HTR-8/SVneo (cell line): ENCODE measurements at places on chromosomes 7 and 10.

GRCh38 chr7:139094030-139094429 is 15.5 kb downstream of the ZC3HAV1 start:
- DNase-seq = no peak

DNA sequence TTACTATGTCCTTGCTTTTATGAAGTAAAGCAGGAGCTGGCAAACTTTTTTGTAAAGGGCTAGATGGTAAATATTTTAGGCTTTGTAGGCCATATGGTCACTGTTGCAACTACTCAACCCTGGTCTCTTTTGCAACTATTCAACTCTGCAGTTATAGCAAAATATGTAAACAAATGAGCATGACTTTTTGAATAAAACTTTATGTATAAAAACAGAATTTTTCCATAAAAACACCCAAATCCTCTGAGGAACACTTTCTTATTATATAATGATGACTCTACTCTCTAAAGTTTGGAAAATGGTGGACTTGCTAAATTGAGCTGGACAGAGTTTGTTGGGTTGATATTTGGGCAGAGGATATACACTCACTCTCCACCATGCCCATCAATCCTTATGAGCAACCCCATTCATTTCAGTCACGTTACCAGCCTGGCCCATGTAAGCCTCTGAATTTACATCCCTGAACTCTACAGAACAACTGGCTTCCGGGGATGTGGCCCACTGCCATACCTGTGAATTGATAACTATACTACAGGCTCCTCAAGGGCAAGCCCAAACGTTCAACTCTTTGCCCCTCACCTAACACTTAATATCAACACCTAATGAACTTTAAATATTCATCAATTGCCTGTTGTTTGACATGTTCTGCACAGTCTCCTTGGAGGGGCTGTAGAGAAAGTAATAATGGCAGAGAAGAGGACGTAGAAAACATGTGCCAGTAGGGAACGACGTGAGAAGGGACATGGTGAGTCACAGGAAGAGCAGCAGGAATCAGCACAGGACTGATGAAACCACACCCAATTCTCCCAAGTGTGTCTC is 37.6 kb downstream of the SGMS1 start:
- DNase-seq = peak; percentile 27

- DNase-seq = no peak
Measured at GRCh38 chr10:118963933-118964332, 65.6 kb upstream of the NANOS1 start.

GRCh38 chr7:74525881-74526280 is 72.2 kb downstream of the GTF2IRD1 start:
- DNase-seq = no peak

GRCh38 chr10:35326466-35327235 is 9.7 kb upstream of the CCNY start:
- no peak for DNase-seq

DNA sequence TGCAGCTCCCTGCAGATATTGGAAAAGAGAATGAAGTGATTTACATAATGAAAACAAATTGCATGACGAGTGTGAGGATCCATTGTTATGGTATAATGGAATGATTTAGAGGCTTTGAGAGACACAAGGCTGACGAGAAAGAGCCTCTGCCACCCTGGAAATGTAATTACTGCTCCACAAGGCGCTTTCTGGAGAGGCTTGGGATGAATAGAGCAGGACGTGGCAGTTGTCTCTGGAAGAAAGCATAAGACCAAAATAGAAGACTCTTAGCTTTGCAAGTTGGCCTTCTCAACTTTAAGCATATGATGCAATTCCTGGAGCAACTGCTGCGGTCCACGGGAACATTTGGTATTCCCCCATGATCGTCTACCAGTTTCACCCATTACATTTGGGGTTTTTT is 181.9 kb upstream of the TCF7L2 start:
- no peak for DNase-seq

- DNase-seq = no peak
Measured at GRCh38 chr10:86232644-86233043, 134.0 kb downstream of the GRID1 start.

GRCh38 chr10:99394761-99395386 is 35.5 kb downstream of the GOT1 start:
- no peak for DNase-seq

DNA sequence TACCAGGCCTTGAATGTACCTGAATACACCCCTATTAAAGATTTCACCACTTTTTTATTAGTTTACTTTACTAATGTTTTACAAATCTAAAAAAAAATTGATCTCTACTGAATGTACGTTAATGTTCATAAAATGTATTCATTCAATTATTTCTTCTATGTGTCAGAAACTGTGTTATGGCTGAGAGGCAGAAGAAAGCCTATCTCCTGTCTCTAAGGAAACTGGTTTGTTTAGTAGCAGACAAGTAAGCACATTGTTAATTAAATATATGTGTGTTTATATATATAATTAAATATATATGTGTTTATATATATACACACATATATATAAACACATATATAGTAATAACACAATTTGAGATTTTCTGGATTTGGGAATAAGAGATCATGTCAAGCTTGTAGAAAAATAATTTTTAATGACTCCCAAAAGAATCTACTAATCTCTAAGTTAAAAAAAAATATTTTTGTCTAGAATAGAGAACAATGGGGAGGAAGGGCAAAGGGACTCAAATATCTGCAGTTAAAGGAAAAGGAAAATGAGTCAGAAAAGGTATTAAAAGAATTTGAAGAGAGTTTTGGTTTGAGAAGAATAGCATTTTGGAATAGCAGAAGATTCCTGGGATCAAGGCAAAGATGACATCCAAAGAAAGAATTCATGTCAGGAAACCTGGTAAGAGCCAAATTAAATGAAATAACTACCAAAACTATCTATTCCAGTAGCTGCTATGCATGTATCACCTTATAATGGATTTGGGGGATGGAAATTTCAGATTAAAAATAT is 92.1 kb downstream of the CH25H start:
- DNase-seq = no peak

GRCh38 chr7:131057015-131057793 is 270.5 kb upstream of the MKLN1 start:
- DNase-seq = no peak

GRCh38 chr10:5625992-5626777 is 40.2 kb downstream of the ASB13 start:
- no peak for DNase-seq

- peak; percentile 72 for DNase-seq
Measured at GRCh38 chr7:131105799-131106680, 221.6 kb upstream of the MKLN1 start.

DNA sequence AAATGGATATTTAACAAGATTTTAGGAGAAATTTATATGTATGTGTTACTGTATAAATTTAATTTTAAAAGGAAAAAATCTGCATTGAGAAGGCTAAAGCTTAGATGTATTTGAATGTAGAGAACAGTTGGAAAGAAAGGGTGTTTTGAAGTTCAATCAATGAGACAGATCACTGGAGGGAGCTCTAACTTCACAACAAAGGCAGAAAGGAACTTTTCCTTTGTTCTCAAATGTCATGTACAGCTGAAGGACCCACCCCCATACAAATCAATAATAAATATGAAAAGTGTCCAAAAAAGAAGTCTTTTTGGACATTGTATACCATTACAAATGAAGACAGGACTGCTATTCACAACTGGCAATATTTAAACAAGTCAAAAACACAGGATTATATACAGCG is 403.4 kb downstream of the DNAJB9 start:
- DNase-seq = no peak
